ENCODE measurements at places on chromosomes 5 and 9.

GRCh38 chr5:136295914-136296313 lies 69.4 kb downstream of the TRPC7 start:
- DNase-seq, result no peak

DNA sequence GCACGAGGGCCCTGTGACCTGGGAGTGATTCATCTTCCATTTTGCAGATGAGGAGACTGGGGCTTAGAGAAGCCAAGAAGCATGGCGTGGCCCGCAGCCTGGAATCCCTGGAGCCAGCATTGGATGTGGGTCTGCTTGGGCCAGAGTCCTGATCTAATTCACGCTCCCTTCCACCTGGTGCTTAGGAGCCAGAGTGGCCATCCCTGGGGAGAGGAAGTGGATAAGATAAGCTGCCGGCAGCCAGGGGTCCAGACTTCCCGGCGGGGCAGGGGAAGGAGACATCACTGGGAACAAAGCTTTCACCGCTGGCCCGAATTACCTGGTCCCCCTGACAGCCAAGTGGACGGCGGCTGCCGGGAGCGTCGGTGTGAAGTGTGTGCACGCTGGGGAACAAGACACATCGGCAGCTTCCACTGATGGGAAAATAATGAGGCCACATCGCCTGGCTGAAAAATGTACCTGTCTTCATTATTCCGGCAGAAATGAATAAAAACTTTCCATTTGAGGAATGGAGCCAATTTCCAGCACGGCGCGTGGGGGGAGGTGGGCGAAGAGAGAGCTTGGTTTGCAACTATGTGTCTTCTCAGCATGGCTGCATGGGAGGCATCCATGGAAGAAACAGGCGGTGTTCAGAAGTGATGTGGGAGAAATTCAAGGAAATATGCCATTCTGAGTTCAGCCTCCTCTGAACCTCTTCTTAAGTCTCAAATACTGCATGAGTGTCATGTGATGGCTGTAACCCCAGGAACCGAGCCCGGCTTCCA lies 78.5 kb downstream of the OLFM1 start:
- no peak for DNase-seq

DNA sequence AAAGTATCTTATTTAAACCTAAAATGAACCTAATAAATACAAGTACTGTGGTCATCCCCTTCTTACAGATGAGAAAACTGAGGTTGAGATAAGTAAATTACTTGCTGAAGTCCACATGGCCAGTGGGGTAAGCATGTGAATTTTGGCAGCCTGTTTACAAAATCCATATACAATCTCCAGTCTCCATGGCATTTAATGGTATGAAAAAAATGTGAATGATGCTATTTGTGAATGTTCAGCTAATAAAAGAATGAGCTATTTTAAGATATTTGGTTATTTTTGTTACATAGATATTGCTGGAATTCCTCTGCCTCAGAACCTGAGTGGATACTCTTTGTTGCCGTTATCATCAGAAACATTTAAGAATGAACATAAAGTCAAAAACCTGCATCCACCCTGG lies 19.3 kb upstream of the GPR150 start:
- DNase-seq, result no peak

GRCh38 chr9:13033959-13034693 lies 245.4 kb downstream of the MPDZ start:
- peak; percentile 11 for DNase-seq

- DNase-seq, result no peak
These were observed 11.5 kb downstream of the CCDC69 start for GRCh38 chr5:151212406-151212798.

Measured in stimulated activated CD4-positive, alpha-beta T cell treated with anti-CD3 and anti-CD28 coated beads, Interleukin-2, amount 100 ng/mL, for 24 hours (primary cell).